SIG-M5 (cell line): ENCODE measurements at places on chromosomes 5 and 9.

- no peak for DNase-seq
Measured at GRCh38 chr5:133116601-133117000, 64.8 kb downstream of the HSPA4 start.

GRCh38 chr5:108615216-108615615 lies 132.5 kb upstream of the FER start:
- DNase-seq = no peak

- DNase-seq = no peak
Measured at GRCh38 chr5:125337294-125337693, 590.9 kb upstream of the ZNF608 start.

DNA sequence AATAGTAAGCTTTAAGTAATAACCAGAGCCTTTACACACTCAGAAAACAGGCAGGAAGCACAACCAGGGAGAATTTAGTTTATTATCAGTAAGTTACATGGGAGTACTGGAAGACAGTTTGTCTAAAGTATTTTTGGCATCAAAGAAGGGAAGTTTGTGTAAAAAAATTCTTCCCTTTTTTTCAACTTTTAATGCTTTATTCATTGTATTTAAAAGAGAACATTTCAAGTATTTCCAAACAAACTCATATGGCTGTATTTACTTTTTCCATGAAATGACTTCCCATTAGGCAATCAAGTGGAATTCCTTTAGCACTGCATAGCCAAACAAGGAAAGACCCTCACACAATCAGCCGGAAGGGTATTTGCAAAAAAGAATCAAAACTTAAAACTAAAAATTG lies 26.7 kb downstream of the RNF145 start:
- DNase-seq = no peak

DNA sequence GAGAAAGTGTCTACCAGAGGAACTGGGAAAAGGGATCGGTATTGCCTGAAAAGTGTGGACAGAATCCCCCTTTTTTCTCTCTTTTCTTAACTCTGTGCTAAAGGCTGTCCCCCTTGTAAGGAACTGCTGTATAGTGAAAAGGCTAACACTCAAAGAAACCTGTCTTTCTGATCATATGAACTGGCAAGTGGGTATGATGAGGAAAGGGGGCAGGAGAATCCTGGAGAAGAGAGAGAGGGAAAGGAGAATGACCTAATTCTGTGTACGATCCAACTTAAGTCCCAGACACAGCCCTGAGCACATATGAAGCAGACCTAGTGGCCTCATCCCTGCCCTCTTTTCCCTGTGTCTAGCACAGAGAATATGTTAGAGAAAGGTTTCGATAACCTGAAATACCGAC lies 967 bp downstream of the ANKRD31 start:
- no peak for DNase-seq

DNA sequence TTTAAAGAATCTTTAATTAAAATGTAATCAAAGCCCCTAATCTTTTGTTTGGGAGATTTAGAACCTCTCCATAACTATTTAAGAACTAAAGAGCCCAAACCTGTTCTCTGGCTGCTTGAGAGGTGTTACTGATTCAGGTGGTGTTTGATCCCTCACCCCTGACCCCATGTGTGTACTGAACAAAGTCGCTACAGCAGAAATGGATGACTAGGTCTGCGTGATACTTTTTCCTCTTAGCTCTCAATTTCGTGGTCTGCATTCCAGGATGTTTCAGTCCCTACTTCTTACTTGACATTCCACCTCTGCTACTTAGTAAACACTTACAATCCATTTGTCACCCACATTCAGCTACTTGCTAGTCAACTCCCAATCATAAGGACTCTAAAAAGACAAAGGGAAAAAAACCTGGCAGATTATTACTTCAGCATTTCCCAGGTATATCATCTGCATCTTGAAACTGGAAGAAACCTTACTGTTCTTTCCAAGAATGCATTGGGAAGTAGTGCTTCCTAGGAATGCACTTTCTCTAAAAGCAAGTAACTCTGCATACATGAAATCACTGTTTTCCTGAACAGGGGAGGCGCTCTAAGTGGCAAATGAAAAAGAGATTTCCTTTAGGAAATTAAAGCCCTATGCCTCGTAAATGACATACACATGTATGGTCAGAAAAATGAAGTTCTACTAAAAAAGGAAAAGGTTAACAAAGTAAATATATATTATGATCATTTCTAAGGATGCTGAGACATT lies 1091.6 kb downstream of the PTPRD start:
- DNase-seq = no peak

DNA sequence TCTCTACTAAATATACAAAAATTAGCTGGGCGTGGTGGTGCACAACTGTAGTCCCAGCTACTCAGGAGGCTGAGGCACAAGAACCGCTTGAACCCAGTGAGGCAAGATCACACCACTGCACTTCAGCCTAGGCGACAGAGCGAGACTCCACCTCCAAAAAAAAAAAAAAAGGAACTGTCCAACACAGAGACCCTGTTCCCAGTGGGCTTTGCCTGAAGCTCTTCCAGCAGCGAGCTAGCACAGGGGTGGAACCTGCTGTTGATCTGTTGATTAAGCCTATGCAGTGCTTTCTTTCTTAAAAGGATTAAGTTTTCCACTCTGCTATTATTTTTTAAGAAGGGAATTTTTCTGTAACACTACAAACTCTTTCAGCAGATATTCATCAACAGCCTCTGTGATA lies 171.0 kb upstream of the TUT7 start:
- no peak for DNase-seq

DNA sequence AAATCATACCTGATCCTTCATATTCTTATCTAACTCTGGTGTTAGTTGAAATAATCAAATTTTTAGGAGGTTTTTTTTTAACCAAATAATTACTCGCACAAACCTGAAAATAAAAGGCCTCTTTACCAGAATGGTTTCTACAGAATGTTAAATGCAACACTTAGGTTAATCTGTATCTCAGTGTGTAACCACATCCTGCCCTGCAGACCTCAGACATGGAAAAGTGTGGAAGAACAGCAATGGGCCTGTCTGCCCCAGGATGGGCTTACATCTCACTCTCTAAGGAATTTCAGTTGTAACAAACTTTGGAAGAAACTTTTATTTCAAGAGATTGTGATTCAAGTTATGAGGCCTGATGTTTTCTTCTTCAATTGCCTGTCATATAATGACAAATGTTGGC lies 32.5 kb upstream of the MIER3 start:
- DNase-seq = no peak

DNA sequence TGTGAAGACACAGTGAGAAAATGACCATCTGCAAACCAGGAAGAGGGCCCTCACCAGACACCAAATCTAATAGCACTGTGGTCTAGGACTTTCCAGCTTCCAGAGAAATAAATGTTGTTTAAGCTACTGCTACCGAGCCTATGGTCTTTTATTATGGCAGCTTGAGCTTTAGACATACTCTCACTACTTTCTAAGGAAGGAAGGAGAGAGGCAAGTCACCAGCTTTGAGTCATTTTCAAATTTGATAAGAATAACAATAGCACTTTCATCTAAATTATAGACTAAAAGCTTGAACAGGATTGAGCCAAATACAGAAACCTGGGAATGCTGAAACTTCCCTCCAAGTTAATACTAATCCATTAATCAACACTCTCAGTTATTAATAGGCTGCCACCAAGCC lies 64.4 kb downstream of the PLPPR1 start:
- no peak for DNase-seq
